ENCODE measurements at places on chromosomes 4 and X.

DNA sequence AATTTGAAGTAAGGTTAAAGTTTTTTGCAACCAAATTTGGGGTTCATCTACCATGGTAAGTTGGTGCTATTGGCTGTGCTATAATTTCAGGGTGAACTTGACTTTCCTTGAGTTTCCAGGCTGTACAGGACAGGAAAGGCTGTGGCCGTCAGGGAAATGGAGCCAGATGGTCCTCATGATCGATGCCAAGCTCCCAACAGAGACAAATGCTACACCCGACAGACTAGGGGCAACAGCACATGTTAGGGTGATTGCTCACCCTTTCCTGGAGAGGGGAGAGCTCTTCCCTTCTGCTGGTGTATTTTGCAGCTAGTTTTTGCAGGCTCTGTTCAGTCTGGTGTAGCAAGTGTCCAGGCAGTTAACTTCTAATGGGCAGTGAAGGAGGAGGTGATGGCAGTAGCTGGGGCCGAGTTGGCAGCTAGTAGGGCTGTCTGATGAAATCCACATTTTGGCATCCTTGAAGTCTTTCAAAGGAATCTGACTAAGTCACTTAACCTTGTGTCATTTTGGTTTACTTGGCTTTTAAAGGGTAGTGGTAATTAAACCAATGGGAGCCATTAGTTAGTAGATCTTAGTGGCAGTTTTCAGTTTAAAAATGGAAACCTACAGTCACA is 47.8 kb downstream of the GAB1 start:
- DNase-seq: peak; percentile 73

DNA sequence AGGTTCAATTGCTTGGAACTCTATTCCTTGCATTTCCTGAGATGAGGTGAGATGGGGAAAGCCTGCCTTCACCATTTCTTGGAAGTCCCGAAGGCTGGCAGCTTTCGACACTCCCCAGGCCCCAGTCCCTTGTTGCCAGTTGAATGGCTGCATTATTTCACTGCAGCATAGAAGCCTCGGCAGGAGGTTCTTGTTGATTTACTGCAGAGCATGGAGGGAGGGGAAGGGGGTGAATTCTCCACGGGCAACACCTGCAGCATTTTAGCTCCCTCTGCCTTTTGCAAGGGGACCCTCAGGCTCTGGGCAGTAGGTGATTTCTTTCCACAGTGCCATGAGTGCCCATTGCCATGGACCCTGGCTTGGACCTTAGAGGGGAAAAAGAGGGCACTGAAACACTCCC is 10.7 kb upstream of the BCLAF3 start:
- DNase-seq: peak; percentile 57

DNA sequence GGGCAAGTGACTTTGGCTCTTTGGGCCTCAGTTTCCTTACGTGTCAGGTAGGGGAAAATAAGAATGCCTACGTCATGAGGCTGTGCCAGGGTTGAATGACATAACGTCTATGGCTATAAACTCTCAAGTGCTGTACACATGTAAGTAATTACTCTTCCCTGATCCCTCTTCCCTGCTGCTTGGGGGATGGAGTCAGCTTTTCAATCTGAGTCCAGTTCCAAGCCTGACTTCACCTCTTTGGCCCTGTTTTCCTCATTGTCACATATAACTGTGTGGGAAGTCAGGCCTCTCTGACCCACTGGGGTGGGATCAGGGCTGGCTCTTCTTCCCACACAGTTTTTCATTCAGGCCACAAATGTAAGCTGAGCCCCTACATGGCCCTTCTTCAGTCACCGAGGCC is 11.4 kb upstream of the CITED1 start:
- DNase-seq: no peak

GRCh38 chr4:187302457-187303150 is 578.9 kb upstream of the FAT1 start:
- no peak for DNase-seq

- DNase-seq: no peak
Measured at GRCh38 chr4:3293401-3294391, 875 bp downstream of the RGS12 start.

DNA sequence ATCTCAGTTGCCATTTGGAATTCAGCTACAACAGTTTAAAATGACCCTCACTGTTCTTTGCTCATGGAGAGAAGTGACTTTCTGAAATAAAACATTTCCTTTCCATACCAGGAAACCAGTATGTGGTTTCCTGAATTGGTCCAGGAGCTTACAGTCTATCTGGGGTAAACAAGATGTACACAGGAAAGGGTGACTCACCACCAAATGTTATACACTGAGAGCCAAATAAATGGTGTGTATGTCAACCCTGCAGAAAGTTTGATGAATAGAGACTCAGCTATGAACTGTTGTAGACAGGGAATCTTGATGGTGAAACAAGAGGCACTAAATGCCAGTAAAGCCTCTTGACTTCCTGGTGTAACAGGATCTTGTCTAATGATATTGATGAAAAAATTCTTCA is 100.4 kb downstream of the HS6ST2 start:
- DNase-seq: no peak

- DNase-seq: no peak
Measured at GRCh38 chr4:138414202-138414601, 172.1 kb upstream of the SLC7A11 start.

GRCh38 chr4:55947912-55948725 is 626 bp upstream of the CEP135 start:
- peak; percentile 47 for DNase-seq

DNA sequence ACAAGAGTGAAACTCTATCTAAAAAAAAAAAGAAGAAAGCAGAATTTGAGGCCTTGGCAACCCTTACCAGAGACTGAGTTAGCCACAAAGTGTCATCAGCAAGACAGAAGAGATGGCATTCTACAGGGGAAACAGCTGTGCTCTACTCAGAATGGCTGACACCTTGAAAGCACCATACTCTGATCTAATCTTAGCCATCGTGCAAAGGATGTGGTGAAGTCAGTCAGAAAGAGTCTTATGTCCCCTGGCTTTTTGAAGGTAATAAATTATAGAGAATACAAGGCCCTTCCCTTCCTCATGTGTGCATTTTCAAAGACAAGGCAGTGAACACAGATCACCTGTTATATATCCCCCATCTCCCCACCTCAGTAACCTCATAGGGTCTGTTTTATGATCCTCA is 13.2 kb downstream of the CLNK start:
- DNase-seq: no peak

DNA sequence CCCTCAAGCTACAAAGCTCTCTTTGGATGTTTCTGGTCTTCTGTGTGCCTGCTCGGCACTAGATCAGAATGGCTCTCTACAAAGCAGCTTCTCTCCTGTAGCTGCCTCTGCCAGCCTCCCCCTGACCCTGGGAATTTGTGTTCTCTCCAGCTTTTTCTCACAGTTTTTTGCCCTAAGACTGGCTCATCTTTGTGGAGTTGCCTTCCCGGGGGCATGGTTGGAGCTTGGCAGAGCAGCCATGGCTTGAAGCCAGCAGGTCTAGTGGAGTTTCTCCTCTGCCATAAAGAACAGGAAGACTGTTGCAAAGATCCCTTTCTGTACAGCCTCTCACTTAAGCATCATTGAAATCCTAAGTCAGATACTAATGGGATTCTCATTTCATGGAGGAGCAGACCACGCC is 163.3 kb upstream of the MAMLD1 start:
- DNase-seq: no peak

DNA sequence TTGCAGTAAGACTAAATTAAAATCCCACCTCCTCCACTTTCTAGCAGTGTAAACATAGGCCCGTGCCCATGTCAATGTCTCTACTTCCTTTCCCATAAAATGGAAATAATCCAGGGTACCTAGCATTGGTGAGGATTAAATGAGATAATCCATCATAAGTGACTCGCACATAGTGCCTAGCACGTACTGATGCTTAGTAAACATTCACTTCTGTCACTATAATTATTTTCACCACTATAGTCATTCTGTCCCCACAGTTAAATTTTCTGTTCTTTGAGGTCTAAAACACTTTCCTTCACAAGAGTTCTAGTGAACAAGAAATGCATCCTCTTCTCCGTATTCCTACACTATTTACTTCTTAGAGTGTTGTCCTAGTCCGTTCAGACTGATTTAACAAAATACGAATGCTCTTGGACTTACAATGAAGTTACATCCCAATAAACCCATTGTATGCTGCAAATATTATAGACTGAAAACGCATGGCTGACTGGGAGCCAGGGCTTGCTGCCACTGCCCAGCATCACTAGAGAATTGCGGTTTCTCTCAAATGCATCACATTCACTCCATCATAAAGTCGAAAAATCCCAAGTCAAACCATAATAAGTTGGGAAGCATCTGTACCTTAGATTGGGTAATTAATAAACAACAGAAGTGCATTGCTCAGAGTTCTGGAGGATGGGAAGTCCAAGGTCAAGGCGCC is 10.6 kb downstream of the ARAP2 start:
- DNase-seq: no peak

GRCh38 chr4:169202145-169202699 is 68.5 kb downstream of the SH3RF1 start:
- peak; percentile 51 for DNase-seq

DNA sequence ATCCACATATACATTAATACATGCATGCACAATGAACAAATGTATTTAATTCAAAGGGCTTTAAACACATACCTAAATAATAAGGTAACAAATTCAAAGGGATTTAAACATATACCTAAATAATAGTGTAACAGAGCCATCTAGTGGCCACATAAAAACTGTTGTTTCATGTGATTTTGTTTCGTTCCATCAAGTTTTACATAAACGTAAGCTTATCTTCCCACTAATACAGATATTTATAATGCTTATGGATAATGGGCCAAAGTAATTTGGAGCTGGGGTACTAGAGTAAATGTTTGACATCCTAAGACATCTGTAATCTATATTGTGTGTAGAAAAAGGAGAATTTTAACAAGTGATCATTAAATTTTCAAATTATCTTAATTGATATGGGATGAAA is 82.3 kb downstream of the PRSS12 start:
- DNase-seq: peak; percentile 55

- no peak for DNase-seq
Measured at GRCh38 chr4:113293674-113294073, 244.2 kb downstream of the ANK2 start.

DNA sequence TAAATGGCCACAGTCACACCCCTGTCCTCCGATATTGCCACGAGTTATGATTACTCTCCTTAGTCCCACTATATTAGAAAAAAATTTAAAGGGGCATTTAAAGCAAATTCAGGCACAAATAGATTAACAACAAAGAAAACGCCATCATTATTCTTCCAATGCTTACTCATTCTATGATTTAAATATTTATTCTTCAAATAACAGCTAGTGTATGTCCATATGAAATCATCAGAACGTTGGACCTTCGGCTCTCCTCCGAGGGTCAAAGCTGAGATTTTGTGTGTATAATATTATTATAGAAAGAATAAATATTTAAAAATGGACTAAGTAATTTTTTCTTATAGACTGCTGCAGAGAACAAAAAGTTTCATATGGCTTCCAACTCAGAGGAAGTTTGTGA is 122.9 kb downstream of the MAML3 start:
- DNase-seq: no peak

- no peak for DNase-seq
Measured at GRCh38 chr4:128468123-128468989, 180.7 kb upstream of the PGRMC2 start.

GRCh38 chrX:132615391-132616131 is 126.7 kb upstream of the MBNL3 start:
- DNase-seq: peak; percentile 37

GRCh38 chrX:105829011-105829410 is 6.7 kb downstream of the NRK start:
- no peak for DNase-seq

DNA sequence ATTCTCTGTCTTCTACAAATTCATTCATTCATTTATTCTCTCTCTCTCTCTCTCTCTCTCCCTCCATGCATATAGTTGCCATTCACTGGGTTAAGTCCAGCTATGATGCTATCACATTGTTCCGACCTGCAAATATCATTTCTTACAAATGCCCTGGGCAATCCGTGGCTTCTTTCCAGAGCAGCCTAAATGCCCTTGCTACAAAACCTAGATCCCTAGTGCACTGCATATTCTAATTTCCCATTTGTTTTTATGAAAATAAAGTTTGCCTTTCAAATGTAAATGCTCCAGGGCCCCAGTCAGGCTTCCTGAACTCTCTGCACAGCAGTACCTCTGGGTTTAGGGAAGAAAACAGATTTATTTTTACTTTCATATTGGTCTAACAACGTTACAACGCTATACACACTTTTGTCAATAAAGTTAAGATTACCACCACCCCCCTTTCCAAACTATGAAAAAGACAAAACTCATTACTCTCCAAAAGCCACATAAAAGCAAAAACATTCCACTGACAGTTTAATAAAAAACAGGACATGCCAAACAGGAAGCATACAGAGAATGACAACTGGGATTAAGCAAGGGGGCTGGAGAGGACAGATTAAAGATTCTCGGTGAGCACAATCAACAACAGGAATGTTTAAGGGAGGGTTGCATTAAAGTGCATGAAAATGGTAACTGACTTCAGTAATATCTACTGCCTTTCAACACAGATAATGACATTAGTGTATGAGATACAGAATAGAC is 104.3 kb downstream of the USP46 start:
- DNase-seq: no peak

DNA sequence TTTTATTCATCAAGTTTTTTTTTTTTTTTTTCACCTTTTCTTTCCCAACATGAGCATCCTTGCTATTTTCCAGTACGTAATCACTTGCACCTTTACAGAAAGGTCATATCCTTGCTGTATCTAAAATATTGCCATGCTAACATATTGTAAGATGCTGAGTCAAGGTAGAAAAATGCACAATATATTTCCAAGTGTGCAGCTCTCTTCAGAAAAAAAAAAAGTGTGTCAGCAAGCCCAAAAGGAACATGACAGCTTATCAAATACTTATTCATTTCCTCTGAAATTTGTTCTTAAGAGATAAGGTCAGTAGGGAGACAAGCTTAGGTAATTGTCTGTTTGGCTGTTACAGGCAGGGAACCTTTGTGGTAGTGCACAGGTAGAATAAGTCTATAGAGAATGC is 27.0 kb downstream of the SH2D1A start:
- DNase-seq: no peak

DNA sequence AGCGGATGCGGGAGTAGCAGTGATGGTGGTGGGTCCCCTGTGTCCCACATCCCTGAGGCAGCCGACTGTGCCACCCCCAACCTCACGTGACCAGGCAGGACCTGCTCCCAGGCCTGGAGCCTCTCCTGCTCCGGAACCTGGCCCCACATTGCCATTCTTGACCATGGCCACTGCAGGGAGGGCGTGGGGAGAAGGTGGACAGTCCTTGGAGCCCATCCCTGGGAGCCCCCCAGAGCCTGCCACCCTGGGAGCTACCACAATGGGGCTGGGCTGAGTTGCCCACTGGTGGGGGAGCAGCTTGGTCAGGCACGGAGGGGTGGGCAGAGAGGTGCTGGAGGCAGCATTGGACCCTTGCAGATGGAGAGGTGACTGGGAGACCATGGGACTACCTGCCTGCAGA is 36.8 kb downstream of the TMPRSS11A start:
- DNase-seq: no peak

Data from NCI-H69 (cell line).